ENCODE measurements at places on chromosomes 5 and 9.

- DNase-seq, result peak; percentile 95
Measured at GRCh38 chr9:21681641-21682040, 120.8 kb upstream of the MTAP start.

GRCh38 chr9:92737216-92737606 is 27.4 kb downstream of the BICD2 start:
- DNase-seq, result peak; percentile 57

GRCh38 chr5:42021923-42022322 is 96.8 kb downstream of the FBXO4 start:
- no peak for DNase-seq

- no peak for DNase-seq
Measured at GRCh38 chr5:179880066-179880650, 21.5 kb upstream of the MRNIP start.

- no peak for DNase-seq
Measured at GRCh38 chr5:11449217-11449616, 455.0 kb downstream of the CTNND2 start.

DNA sequence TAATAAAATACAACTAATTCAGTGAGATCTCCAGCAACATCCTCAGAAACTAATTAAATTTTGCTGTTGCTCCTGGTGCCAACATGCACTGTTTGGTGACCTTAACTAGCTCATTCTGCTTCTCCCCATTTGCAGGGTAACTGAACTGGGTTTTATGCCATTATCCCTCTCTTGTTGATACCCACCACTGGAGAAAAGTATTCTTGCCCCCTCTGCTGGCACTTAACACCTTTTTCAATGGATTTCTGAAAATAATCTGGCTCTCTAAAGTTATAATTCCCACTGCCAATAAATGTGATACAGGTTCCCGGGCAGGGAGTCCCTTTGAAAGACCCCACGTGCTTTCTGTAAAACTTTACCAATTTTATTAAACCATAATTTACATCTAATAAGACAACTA is 394.3 kb downstream of the OSTF1 start:
- no peak for DNase-seq

DNA sequence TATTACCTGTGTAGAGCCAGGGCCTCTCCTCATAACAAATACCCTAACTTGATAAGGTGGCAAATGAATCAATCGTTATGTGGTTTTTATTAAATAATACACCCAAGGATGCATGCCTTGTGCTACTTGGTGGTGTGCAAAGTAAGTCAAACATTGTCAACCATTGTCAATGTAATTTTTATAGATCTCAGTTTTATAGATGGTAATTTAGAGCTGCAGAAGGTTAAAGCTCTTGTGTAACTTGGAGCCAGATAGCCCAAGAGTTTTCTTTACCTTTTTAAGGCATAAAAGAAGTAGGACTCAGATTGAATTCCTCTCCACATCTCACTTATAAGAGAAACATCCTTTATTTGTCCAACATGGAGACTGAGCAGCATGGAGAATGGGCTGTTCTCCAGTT is 304.7 kb downstream of the NTRK2 start:
- DNase-seq, result no peak

DNA sequence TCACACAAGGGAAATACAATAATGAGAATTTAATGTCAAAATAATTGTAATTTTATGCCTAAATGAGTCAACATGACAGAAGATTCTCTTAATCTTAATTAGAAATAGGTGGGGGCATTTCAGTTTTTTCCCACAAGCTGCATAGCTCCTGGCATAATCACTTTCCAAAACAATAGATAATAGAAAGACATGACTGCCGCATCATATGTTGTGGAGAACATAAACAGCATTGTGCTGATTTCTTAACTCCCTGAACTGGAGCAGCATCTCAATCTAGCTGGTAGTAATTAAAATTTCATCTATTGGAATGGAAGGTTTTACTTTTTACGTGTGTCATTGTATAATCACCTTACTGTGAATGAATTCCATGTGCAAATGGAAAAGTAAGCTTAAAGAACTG is 112.1 kb downstream of the ST8SIA4 start:
- DNase-seq, result no peak

- no peak for DNase-seq
Measured at GRCh38 chr5:93281980-93282772, 298.8 kb downstream of the NR2F1-AS1 start.

DNA sequence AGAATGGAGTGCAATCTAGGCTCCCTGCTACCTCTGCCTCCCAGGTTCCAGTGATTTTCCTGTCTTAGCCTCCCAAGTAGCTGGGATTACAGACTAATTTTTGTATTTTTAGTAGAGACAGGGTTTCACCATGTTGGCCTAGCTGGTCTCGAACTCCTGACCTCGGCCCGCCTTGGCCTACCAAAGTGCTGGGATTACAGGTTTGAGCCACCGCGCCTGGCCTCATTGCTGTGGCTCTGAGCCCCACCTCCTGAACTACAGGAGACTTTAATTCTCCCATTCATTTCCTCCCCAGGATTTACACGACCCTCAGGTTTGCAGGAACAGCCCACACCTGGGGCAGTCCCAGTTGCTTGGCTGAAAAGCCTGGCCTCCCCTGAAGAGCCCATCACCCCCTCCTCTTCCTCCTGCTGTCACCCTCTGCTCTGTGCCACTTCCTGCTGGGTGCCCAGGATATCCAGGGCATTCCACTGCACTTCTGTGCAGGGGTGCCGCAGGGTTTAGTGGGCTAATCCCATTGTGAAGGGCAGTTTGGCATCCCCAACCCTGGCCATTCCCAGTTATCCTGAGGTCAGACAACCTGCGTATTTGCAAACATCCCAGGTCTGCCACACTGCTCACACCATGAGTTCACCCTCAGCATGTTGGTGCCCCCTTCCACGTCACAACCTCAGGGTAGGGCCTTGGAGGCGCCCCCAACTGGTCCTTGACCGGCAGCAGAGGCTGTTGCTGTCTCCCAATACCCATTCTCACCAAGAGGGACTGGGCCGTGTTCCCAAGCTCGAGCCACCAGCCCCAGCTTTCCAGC is 265.0 kb upstream of the IRX4 start:
- DNase-seq, result no peak

DNA sequence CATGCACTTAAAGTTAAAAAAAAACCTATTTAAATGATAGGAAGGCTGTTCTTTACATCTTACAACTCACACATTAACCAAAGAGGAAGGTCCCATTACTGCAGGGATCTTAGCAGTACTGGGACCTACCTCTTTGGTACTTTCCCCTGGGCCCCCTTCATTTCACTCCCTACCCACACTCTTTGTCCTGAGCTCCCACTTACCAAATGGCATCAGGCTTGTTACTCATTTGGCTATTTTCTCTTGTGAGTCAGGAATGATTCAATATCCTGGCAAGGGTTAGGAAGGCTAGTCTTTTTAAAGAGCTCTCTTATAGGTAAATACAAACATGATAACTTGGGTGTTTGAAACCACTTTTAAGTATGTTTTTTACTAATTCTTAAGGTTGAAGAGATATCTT is 117.4 kb upstream of the ELL2 start:
- DNase-seq, result peak; percentile 81

Data from epithelial cell of prostate (primary cell).